ENCODE measurements at places on chromosomes 12 and 14. TPM values are rescaled to one million over a fixed set of nuclear protein-coding genes. Genes with fewer than 3 reads are reported as not detected.

DNA sequence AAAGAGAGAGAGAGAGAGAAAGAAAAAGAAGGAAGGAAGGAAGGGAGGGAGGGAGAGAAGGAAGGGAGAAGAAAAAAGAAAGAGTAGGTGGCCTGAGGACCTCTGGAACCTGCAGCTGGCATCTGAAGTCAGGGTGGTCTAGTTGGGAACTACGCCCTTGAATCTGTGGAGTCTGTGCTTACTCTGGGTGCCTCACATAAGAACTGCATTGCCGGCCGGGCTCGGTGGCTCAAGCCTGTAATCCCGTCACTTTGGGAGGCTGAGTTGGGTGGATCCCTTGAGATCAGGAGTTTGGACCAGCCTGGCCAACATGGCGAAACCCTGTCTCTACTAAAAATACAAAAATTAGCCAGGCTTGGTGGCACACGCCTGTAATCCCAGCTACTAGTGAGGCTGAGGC, 10.0 kb upstream of the NRDE2 start:
- DNase-seq, result no peak

DNA sequence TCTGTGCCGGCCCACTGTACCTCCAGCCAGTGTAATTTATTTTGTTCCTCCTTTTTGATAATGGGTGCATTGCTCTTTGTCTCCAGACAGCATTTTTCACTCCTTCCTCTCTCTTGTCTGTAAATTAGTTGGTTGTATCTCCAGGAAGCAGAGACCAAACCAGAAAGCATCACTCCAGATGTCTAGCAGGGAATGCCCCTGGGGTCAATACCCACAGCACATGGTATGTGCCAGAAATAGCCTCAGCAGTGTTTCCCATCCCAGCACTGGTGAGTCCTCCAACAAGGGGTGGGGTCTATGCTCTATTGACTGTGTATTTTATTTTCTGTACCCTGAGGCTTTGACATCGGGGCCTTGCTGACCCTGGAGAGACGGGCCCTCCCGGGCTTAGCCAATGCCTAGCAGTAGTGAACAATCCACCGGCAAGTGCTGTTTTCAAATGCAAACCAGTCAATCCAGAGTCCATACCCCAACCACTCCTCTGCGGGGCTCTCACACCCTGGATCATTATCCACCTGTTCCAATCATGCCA, 50.2 kb upstream of the FZD10 start:
- DNase-seq, result no peak

- no peak for DNase-seq
Observed at GRCh38 chr12:129592449-129592848, 311.4 kb downstream of the TMEM132D start.

DNA sequence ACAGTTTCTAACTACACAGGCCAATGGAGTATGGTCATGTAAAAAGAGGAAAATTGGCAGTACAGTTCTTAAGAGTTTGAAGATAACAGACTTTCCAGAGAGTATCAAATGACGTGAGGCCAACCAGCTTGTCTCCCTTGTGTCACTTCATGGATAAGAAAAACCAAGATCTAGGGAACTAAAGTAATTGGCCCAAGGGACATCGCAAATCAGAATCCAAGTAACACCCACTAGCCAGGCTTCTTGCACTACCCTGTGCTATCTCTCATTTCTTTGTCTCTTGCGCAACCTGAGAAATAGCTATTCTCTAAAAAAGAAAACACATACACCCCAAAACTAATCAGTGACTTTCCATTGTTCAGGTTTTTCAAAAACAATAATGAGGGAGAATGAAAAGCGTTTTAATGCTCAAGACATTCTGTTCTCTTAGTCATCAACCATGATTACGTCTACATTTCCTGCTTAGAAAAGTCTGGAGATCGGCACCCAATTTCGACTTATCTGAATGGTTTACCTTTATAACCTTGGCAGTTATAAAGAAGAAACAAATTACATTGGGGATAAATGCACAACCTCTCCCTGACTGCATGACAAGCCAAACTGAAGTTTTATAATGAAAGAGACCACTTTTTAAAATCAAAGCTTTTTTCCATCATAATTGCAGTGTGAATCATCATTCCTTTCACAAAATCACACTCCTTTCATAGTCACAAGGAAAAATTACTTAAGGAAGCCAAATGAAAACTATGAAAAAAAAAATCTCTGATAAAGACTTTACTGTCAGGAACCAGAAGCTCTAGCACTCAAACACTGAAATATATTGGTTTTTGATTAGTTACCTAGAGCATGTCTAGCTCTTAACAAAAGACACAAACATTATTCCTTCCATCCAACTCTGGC, 42.1 kb downstream of the TMTC1 start:
- DNase-seq, result peak; percentile 59

DNA sequence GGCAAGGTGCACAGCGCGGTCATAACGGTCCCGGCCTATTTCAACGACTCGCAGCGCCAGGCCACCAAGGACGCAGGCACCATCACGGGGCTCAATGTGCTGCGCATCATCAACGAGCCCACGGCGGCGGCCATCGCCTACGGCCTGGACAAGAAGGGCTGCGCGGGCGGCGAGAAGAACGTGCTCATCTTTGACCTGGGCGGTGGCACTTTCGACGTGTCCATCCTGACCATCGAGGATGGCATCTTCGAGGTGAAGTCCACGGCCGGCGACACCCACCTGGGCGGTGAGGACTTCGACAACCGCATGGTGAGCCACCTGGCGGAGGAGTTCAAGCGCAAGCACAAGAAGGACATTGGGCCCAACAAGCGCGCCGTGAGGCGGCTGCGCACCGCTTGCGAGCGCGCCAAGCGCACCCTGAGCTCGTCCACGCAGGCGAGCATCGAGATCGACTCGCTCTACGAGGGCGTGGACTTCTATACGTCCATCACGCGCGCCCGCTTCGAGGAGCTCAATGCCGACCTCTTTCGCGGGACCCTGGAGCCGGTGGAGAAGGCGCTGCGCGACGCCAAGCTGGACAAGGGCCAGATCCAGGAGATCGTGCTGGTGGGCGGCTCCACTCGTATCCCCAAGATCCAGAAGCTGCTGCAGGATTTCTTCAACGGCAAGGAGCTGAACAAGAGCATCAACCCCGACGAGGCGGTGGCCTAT, 875 bp downstream of the HSPA2 start:
- no peak for DNase-seq

DNA sequence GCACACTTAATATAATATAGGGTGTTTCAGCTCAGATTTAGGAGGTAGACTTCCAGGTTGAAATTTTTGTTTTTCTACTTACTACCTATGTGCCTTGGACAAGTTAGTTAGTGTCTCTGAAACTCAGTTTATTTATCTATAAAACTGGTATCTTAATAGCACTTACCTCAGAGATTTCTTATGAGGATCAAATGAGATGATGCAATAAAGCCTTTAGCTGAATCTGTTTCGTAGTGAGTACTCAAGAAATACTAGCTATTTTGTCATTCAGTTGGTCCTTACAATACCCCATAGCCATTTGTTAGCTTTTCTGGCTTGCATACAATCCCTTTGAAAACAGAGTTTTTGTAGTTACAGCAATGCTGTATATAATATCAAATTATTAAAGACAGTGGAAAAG, 497.0 kb downstream of the NRXN3 start:
- DNase-seq, result no peak

- peak; percentile 99 for DNase-seq
Observed at GRCh38 chr12:32115404-32116104, 8.9 kb downstream of the BICD1 start.

DNA sequence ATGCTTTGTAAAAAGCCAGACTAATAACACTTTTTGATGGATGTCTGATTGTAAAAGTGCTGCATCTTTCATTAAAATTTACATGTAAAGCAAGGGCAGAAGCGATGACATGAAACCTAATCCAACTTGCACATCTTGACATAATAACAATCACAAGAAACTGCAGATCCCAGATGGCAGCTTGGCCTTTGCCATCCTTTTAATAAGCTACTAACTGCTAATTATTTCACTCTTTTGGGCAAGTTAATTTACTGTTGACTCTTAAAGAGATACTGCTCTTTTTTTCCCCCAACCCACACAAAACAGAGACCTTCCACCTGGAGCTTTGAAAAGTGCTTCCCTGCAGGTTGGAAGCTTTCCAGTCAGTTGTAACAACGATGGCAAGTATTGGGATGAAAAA, 137.5 kb downstream of the NRXN3 start:
- DNase-seq, result no peak

- no peak for DNase-seq
Observed at GRCh38 chr12:117036547-117036946, 62.7 kb downstream of the TESC start.

DNA sequence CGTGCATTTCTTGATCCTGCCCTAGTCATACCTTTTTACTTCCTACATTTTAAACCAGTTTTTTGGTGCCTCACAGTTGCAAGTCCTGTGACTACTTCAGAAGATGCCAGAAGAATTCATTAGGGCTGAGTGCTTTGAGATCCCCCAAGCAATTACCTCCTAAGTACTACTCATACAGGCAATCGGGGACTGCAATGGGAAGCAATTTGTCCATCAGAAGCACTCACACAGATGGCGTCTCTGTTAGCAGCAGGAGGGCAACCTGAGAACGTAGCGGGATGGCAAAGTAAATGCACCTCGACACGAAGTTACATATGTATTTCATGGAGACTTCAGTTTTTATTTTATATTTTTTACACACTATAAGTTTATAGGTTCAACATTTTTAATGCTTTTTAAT, 188.3 kb downstream of the CAPZA3 start:
- DNase-seq, result no peak

DNA sequence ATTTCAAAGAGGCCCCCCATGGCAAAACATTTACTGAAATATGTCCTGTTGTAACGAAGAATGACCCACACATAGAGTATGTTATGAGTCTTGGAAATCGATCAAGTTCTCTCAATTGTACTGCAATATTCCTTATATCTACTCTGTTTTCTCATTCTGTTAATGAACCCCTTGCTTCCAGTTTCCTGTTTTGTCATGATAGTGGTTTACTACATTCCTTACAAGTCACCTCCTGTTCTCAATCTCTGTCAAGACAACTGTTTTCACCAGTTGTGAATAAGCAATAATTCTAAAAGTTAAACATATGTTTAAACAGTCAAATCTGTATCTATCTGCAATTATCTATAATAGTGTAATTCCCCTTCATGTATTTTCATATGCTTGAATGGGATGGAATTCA, 16.4 kb upstream of the ARID2 start:
- DNase-seq, result no peak

GRCh38 chr12:1691123-1692007, 495 bp downstream of the ADIPOR2 start:
- no peak for DNase-seq

The MLXIP gene
- total RNA-seq, result 5.0 TPM

- no peak for DNase-seq
Observed at GRCh38 chr14:23439107-23439835, 3.8 kb upstream of the MYH7 start.

GRCh38 chr14:49687942-49688700, at the start of gene POLE2:
Gene POLE2 (minus strand): TSS chr14:49688214. CDS start chr14:49688203, 11 bp downstream.
- peak; percentile 37 for DNase-seq

GRCh38 chr12:31658471-31659086, 909 bp upstream of the ETFBKMT start:
- no peak for DNase-seq

- no peak for DNase-seq
Observed at GRCh38 chr14:97791906-97792305, 994.7 kb downstream of the VRK1 start.

The KLRC2 gene
- not detected for total RNA-seq

The FSCB gene
- total RNA-seq, result 0.02 TPM

- no peak for DNase-seq
Observed at GRCh38 chr12:122184517-122184916, 1.6 kb downstream of the LRRC43 start.

The GSC gene
- total RNA-seq, result 4.4 TPM

DNA sequence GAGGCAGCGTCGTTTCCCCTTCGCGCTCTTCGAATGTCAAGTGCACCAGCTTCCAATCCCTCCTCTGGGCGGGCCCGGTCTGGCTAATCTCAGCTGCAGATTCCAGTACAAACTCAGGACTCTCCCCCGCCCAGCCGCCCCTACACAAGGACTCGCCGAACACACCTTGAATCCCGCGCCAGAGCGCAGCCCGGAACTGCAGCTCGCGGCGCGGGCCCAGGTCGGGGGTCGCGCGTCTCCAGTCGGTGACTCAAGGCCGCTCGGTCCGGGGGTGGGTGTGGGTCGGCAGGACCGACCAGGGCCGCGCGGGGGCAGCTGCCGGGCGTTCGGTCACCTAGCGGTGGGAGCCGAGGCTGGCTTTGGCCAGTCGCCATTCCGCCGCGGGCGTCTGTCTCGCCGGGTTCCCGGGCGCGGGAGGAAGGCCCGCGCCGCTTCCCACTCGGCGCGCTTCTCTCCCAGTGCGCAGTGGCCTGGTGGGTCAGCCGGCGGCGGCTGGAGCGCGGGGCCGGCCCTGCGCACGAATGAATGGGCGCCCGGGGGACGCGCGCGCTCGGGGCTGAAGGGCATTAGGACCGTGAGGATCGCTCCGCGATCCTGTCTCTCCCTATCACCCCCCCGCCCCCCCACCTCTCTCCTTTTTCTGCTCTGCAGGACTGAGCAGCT, at the start of gene GALNT16:
GALNT16 (plus strand) TSS at position 632 of the 663 bp plus-strand sequence. CDS start 133 bp downstream, outside the sequence.
- no peak for DNase-seq

GRCh38 chr12:75750716-75751306, 239.4 kb upstream of the KRR1 start:
- peak; percentile 17 for DNase-seq

The RTL1 gene
- 0.58 TPM for total RNA-seq

- DNase-seq, result peak; percentile 82
Observed at GRCh38 chr12:10618338-10618987, 5.1 kb upstream of the MAGOHB start.

The SLC38A4 gene
- total RNA-seq, result 1.1 TPM

The OTUB2 gene
- total RNA-seq, result 2.5 TPM

The CPM gene
- 1.7 TPM for total RNA-seq

The PTCSC3 gene
- not detected for total RNA-seq

DNA sequence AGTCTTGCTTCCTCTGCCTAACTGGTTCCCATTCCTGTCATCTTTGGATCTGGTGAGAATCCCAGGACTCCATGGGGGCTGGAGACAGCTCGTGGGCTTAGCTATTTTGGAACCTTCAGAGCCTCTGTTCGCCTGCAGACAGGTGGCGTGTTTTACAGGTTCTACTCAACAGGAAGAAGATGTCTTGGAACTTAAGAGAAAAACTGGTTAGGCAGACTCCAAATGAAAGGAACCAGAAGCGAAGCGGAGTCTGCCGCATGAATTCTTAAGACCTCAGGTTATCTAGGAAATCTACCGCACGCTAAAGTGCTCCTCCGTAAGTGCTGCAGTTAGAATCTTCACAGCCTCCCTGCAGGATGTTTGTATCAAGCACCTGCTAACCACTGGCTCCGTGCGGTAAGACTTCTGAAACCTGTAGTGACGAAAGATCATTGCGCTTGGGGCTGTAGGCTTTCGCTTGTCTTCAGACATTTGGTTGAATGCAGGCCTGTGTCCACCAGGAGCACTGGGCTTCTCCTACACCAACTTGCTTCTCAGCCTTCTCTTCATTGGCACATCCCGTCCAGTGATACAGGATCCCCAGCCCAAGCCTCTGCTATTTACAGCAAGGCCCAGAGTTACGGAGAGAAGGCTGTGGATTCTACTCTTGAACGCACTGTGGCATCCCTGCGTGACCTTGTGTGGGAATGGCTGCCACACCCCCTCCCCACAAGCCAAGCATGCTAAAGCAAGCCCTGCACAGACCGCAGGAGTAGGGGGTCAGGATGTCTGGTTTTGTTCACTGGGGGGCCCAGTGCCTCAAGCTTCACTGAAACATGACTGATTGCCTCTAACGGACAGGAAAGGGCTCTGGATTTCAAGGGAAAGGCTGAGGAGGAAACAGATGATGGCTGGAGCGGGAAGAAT, 35.0 kb downstream of the ACADS start:
- DNase-seq, result no peak

The TBX5 gene
- total RNA-seq, result not detected
